ENCODE measurements at places on chromosomes 12 and 14.

GRCh38 chr12:69660164-69660863 is 38.8 kb downstream of the BEST3 start:
- DNase-seq = no peak

- no peak for DNase-seq
Measured at GRCh38 chr12:19119440-19119839, 10.1 kb upstream of the PLEKHA5 start.

- DNase-seq = no peak
Measured at GRCh38 chr14:101561145-101561896, at the start of gene DIO3. Gene DIO3, plus strand, starts transcription at chr14:101561495.

- no peak for DNase-seq
Measured at GRCh38 chr14:102279282-102279681, 25.7 kb downstream of the MOK start.

DNA sequence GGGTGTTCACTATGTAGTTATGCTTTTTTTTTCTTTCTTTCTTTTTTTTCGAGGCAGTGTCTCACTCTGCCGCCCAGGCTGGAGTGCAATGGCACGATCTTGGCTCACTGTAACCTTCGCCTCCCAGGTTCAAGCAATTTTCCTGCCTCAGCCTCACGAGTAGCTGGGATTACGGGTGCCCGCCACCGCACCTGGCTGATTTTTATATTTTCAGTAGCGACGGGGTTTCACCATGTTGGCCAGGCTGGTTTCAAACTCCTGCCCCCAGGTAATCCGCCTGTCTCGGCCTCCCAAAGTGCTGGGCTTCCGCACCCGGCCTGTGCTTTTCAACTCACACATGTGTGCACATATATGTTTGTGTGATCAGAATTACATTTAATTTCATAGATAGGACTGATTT is 38.9 kb upstream of the AMN start:
- no peak for DNase-seq

- peak; percentile 83 for DNase-seq
Measured at GRCh38 chr12:49903700-49904423, at the start of gene FAIM2. Gene FAIM2, minus strand, starts transcription at chr12:49903900. Its CDS starts 108 bp downstream, at chr12:49903792.

DNA sequence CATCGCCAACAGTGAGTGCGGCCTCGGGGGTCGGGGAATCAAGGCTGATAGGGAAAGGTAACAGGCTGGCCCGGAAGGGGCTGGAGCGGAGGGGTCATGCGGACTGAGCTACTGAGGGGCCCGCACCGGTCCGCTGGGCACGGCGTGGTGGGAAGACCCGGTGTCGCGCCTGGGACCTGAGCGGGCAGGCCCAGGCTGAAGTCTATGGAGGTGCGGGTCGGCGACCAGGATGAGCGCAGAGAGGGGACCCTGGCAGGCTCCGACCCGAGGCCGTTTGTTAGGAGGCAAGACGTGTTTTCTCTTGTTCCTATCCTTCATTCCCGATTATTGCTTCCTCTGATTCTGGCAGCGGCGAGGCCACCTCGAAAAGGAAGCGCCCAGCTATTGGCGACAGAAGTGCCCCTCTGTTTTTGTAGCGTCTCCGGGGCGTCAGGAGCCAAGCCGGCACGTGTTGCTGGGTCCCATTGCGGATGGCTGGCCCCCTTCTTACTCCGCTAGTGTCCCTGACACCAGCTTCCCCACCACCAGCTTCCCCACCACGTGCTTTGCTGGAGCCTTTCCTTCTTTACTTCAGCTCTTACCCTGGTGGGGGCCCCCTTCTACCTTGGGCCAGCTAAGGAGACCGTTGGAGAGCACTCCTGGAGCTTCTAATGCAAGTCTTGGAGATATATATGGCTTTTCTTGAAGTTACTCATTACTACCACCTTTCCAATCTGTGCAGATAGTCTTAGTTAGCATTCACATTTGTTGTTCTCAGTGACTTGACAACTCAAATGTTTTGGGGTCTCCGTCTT is 653 bp downstream of the PA2G4 start:
- DNase-seq = no peak

- no peak for DNase-seq
Measured at GRCh38 chr14:97776890-97777558, 979.8 kb downstream of the VRK1 start.

DNA sequence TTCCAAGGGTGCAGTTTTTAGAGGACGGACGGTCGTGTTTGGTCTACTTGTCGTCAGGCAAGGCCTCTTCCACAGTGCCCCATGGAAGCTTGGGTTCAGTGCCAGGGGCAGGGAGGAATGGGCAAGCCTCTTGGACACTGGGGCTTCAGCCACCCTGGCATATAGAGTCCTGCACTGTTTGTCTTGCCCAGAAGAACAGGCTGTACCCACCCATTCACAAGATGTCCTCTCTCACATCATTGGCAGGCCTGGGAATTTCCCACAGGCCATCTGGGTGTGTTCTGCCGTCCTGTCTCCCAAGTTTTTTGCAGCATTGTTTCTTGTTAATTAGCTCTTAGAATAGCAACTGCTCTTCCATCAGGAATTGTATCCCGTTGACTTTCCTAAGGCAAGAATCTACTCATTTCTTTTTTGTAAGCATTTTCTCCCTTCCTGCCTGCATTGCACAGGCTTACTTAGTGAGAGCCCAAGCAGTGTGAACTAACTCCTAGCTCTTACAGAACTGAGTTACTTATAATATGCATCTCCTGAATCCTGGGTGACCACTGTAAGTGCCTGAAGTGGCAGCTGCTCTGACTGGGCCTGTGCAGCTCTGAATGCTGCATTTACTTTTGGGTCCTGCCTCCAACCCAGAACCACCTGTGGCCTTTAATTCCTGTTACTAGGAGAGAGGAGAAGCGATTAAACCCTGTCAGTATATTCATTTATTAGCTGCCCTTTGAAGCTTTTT is 149.4 kb upstream of the HIF1A start:
- no peak for DNase-seq

GRCh38 chr14:76329951-76330350 is 46.0 kb upstream of the ESRRB start:
- no peak for DNase-seq

- no peak for DNase-seq
Measured at GRCh38 chr14:68730348-68730747, 62.5 kb downstream of the ZFP36L1 start.

DNA sequence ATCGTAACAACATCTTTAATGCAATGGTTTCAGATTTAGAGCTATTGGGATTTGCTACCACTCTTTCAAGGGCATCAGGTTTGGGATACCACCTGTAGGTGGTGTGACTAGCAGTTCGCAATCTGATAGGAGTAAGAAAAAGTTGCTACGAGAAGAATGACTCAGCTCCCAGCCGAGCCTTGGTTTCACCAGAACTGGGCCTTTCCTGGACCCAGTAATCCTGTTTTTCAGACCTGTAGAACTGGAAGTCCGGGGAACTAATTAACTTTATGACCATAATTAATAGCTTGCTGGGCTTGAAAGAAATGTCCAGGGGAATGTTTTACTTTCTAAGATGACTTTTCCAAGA is 770 bp downstream of the ABHD4 start:
- peak; percentile 73 for DNase-seq

DNA sequence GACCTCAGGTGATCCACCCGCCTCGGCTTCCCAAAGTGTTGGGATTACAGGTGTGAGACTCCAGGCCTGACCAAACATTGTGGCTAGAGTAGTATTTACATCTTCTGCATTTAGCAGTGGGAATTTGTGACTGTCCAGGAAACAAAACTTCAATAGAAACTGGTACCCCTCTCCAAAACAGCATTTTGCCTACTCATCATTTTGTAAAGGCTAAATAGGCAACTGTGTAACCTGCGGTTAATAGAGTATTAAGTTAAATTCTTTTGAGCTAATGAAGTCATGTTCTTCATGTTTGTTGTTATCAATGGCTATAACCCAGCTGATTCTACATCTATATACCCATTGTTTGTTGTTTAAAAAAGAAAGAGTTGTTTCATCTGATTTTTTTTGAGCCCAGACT is 8.1 kb downstream of the CMAS start:
- no peak for DNase-seq

GRCh38 chr14:21476523-21476924 is 235 bp downstream of the RAB2B start:
- no peak for DNase-seq

- no peak for DNase-seq
Measured at GRCh38 chr14:54467280-54467679, 21.5 kb downstream of the GMFB start.

- no peak for DNase-seq
Measured at GRCh38 chr12:94460616-94460959, 921 bp upstream of the CEP83 start.

- no peak for DNase-seq
Measured at GRCh38 chr14:105018414-105018813, 2.5 kb downstream of the CDCA4 start.

DNA sequence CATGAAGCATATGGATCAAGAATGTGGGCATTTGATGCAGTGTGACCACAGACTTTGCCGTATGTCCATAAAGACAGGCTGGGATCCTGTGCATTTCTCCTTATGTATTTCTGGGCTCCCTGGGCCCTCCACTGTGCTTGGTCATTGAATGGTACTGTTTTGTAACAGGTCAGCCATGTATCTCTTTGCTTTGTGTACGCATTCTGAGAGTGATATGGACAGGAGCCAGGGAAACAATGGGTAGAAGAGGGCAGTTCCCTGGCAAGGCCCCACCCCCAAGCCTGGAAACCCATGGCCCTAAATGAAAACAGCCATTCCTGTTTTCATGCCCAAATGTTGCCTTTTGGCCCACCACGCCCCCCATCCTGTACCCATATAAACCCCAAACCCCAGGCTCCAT is 15.2 kb upstream of the FBXO34 start:
- no peak for DNase-seq

GRCh38 chr12:103422746-103423515 is 72.8 kb downstream of the C12orf42 start:
- no peak for DNase-seq

DNA sequence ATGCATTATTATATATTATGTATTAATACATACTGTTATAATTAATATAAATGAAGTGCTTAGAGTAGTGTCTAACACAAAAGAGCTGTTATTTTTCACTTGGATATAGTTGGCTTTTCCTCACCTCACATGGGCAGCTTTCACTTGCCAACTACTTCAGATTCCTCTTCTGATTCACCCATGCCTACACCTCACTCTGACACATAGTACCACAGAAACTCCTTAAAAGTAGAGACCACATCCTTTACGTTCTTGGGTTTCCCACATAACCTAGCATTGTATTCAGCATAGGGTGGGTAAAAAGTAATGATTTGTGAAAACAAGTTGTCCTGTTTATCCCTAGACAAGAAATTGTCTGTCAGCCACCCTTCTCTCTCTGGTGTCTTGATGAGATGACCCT is 61.0 kb downstream of the DIO2 start:
- DNase-seq = no peak

GRCh38 chr12:113120670-113121370 is 14.7 kb downstream of the RASAL1 start:
- DNase-seq = no peak
